ENCODE measurements at places on chromosomes 6 and 20.

- DNase-seq: no peak
These were observed 22.4 kb upstream of the RIMS4 start for GRCh38 chr20:44832724-44833123.

- no peak for DNase-seq
These were observed 56.9 kb downstream of the BCAS1 start for GRCh38 chr20:54013471-54013870.

- no peak for DNase-seq
These were observed 63.9 kb downstream of the FAM83B start for GRCh38 chr6:54910431-54910884.

DNA sequence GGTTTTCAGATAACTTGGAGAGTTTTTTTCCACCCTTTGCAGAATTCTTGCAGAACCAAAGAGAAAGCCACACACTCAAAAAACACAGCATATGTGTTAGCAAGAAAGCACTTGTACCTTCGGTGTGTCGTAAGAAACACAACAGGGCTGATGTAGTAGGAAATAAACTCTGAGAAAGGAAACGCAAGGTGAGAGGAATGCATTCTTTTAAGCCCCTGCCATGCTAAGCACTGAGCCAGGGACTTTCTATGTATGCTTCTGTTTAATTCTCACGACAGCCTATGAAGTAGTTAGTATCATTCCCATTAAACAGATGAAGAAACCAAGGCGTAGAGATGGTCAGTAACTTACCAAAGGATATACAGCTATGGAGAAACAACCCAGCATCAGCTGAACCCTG lies 23.1 kb downstream of the NEDD9 start:
- no peak for DNase-seq

- DNase-seq: peak; percentile 84
These were observed 4.9 kb upstream of the CD24 start for GRCh38 chr6:106979435-106979884.

DNA sequence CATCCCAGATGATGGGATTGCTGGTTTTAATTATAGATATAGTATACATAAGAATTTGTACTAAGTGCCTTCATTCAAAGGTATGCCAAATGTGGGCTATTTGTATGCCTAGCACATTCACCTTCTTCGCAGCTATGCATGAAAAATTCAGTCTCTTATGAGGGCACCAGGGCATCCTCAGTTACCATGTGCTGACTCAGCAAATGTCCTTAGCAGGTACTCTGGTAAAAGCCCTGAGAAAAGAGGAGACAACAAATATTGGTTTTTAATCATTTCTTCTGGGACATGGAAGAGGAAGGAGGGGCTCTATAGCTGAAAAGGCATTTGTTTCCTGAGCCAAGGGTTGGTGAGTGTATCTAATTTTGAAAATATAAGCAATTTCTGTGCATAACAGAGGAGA lies 258.1 kb upstream of the BMP2 start:
- no peak for DNase-seq

DNA sequence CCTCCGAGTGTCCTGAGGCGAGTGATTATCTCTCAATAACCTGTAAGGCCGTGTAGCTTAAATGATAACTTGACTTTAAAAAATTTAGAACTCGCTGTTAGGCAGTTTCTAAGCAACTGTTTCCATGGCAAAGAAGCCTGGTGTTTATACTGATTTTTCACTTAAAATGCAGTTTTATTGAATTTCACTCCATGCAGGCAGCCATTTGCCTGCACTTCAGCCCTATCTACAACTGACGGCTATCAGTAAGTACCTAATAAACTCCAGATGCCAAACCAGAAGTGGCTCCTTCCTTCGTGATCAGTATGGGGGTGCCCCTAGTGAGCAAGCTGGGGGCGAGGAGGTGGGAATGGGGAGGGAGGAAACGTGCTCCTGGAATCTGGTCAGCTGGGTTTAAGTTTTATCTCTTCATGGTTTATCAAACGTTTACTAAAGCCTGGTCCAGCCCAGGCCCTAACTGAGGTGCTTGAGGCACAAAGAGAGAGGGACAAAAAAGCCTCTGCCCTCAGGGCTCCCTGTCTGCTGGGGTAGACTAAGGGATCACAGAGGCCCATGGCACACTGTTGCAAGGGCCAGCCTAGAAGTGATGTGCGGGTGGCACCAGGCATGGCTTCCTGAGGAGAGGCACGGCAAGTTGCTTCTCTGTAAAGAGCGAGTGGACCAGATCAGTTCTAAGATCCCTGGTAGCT lies 45.5 kb downstream of the TTI1 start:
- no peak for DNase-seq

- no peak for DNase-seq
These were observed 16.0 kb upstream of the AVP start for GRCh38 chr20:3100480-3100879.

DNA sequence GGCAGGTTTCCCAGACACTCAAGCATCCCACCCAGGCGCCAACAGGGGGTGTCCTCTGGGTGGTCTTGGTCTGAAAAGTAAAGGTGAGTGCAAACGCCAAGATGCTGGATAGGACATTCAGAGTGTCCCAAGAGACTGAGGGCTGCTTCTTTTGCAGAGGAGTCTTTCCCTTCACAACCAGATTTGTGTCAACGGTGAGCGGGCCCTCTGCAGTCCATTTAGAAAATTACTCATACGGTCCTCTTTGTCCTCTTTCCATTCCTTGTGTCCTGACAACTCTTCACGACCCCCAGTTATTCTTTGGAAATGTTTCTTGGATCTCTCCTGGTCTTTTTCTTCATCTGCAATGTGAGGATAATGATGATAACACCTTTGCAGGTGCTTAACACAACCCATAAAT lies 257.8 kb downstream of the CDC5L start:
- DNase-seq: no peak

- DNase-seq: no peak
These were observed 544.6 kb downstream of the ADGRB3 start for GRCh38 chr6:69179681-69180080.

GRCh38 chr6:20837189-20837588 lies 302.9 kb downstream of the CDKAL1 start:
- DNase-seq: no peak

DNA sequence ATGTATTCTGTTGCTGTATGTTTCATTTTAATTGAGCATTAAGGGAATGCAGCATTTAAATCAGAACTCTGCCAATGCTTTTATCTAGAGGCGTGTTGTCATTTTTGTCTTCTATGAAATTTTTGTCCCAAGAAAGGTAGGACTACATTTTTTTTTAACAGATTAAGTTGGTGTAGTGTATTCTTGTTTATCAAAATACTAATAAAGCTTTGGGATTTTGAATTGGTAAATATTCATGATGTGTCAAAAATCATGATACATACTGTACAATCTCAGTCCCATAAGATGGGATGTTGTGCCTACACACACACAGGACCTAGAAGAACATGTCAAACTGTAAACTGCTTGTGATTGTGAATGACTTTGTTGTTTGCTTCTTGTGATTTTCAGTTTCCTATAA lies 11.2 kb upstream of the HMGN4 start:
- no peak for DNase-seq

- no peak for DNase-seq
These were observed 54.8 kb upstream of the BCLAF1 start for GRCh38 chr6:136344420-136344819.

- DNase-seq: no peak
These were observed 36.4 kb upstream of the GCLC start for GRCh38 chr6:53581173-53581773.

- DNase-seq: no peak
These were observed 720.9 kb downstream of the GRIK2 start for GRCh38 chr6:102114402-102114801.

GRCh38 chr6:69097948-69098347 lies 462.9 kb downstream of the ADGRB3 start:
- DNase-seq: no peak

DNA sequence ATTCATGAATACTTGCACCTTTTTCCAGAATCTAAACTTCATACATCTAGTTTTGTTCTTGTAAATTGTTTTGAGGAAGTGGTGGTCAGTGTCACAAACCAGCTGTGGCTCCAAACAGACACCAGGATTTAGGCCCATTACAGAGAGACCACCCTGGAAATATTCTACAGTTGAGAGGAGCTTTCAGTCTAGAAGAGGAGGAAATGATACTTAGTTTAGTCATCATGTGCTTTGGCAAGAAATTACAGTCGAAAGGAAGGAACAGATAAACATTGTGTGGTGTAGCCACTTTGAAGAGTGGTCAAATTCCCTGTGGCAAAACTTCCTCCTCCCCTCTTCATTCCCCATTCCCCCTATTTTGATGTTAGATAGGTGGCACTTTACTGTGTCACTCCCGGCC lies 15.7 kb downstream of the DCBLD1 start:
- no peak for DNase-seq

GRCh38 chr6:85961746-85962145 lies 319.1 kb upstream of the SYNCRIP start:
- DNase-seq: no peak

DNA sequence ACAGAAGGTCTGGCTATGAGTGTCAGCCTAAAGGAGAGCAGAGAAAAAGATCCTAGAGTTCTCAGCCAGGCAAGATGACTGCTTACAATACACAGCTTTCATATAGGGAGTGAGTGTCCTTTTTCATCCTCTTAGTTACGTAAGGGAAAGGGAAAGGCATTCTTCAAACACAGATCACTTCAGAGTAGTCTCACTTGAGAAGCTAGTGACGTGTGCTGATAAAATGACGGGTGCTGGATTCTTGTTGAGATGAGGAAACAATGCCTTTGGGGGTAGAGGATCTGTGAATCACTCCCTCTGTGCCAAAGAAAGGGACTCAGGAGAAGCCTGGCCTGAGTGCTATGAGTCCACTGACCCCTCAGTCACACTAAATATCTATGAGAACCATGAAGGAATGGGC lies 117.3 kb downstream of the QRSL1 start:
- no peak for DNase-seq

GRCh38 chr20:37390891-37391525 lies 45.1 kb downstream of the SRC start:
- DNase-seq: no peak

DNA sequence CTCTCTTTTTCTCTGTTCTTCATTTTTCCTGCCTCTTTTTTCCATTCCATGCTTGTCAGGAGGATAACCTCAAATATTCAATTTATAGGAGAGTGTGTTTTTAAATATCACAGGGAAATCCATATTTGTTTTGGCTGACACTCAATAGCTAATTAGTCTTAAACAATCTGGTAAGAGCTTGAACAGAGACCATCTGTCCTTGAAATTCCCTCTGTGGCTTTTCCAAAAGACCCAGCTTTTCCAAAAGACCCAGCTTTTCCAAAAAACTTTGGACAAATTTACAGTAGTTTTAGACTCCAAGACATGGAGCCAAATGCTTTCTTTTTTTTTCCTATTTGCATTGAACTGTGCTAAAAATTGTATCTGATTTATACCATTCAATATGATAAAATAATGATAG lies 127.4 kb upstream of the FAM83B start:
- DNase-seq: no peak
